ENCODE measurements at places on chromosomes 4 and X.

DNA sequence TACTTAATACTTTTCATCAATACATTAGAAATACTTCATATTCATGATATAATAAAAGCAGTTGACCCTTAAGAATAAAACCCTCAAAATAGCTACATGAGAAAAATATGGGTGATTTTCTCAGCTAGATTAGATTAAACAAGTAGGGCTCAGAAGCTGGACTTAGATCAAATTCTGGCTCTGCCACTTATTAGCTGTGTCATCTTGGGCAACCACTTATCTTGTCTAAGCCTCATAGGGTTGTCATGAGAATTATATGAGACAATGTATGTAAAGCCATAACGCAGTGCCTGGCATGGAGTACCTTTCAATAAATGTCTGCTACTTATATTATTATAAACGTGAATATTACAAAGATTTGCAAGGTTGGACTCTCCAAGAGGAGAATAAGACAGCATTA, 84.3 kb upstream of the PGRMC2 start:
- DNase-seq = no peak

- DNase-seq = no peak
These were observed 7.4 kb downstream of the ANTXR2 start for GRCh38 chr4:80065601-80066000.

DNA sequence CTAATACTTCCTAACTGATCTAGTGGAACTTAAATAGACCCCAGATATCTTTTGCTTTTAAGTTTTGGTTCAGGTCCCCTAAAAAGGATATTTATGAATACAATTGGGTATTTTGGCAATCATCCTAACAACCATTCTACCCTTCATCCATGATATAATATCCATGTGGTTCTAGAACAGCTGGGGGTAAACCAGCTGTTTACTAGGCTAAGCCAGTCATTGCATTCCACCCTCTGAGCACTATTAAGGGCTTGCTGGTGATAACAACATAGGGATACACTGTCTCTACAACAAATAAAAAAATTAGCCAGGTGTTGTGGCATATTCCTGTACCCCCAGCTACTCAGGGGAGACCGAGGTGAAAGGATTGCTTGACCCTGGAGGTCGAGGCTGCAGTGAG, 54.8 kb upstream of the MAPK10 start:
- no peak for DNase-seq

- no peak for DNase-seq
These were observed 35.3 kb downstream of the FAT1 start for GRCh38 chr4:186688150-186688943.

DNA sequence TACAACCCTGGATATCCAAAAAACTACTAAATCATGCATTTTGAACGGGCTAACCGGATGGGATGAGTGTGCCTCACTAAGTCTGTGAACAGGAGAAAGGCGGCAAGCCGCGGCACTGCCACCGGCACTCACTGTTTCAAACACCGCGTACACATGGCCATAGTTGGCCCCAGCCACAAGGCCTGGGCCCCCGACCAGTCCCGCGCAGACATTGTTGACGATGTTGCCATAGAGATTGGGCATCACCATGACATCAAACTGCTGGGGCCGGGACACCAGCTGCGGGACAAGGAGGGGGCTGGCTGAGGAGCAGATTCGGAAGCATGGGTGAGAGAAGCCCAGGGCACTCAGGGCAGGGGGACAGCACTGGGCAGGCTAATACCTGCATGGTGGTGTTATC, 5.8 kb downstream of the SRPK3 start:
- no peak for DNase-seq

GRCh38 chr4:6901669-6902317, 7.8 kb upstream of the TBC1D14 start:
- no peak for DNase-seq

DNA sequence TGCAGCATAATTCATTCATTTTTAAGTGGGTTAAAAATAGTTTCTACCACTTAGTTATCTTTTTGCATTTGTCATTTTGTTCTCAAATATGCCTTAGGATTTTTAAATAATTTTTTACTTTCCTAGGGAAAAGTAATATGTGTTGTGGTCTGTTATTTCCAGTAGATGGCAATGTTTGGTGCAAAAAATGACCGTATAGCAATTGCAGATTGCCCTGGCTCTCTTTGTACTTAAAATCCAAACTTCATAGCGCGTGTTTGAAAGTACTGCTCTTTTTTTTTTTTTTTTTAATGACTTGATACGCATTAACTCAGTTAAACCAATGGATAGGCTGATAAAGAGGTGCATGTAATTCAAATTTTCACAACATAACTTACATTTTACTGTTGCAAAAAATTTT, 74.4 kb upstream of the RBMX start:
- DNase-seq = no peak

GRCh38 chrX:568311-568710, 62.3 kb upstream of the SHOX start:
- no peak for DNase-seq

GRCh38 chrX:130264573-130264972, 4.1 kb downstream of the ZNF280C start:
- DNase-seq = no peak

DNA sequence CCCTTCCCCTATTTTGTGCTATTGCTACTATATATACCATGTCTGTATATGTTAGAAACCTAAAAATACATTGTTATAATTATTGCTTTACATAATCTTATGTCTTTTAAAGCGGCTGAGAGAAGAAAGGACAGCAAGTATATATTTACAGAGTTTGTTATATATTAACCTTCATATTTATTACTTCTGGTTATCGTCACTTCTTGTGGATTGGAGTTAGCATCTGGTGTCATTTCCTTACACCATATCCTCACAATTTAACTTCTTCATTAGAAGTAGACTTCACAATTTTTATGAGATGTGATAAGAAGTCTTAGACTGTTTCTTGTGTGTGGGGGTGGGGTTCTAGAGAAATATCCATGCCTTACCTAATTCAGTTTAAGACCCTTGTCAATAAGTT, 123.1 kb downstream of the ATXN3L start:
- DNase-seq = no peak

DNA sequence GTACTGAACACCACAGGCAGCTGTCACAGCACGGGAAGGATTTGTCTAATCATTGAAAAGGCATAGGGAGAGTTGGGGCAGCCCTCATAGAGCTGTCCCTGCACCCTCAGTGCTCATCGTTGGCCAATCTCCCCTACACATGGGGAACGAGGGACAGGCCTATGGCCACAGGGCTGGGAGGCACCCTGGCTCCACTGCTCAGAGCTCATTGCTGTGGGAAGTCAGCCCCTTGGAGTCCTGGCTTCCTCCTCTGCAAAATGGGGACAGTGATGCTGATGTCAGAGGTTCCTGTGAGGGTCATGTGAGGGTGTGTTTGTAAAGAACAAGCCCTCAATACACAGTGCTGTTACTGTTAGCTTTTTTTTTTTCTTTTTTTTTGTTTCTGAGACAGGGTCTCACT, 19.3 kb upstream of the HTRA3 start:
- DNase-seq = no peak

- DNase-seq = no peak
These were observed 775 bp downstream of the KCTD8 start for GRCh38 chr4:44447563-44448504.

GRCh38 chr4:138685316-138685715, 330.3 kb upstream of the NOCT start:
- no peak for DNase-seq

DNA sequence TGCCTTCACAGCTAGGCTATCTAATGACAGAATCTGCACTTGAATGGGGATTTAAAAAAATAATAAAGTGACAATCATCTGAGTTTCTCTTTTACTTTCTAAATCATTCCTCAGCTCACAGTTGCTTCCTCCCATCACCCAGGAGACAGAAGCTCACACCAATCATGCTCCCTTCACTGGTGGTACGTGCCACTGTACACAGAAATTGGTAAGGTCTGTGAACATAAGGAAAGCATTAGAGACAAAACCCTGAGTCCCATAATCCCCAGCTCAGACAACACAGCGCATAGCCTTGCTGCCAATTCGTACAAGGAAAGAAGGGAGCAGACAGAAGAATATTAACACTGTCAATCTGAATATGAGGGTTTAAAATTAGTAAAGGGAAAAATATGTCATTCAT, 133.1 kb downstream of the IDS start:
- DNase-seq = no peak

DNA sequence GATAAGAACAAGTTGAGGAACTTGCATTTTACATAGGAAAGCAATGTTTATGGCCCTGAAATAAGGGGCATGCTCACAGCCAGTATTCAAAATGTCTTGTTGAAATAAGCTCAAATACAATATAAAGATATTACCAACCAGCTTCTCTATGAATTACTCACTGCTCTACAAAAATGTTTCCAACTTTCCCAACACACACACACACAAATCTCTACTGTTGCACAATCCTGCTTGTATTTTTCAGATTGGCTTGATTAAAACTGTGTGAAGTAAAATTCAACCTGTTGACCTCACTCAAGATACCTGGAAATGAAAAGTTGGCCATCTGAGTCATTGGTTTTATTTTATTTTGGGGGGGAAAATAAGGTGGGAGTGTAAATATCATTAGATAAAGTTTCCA, 128.6 kb downstream of the CHIC2 start:
- DNase-seq = no peak

- no peak for DNase-seq
These were observed 2.5 kb upstream of the RXFP1 start for GRCh38 chr4:158519226-158519625.

DNA sequence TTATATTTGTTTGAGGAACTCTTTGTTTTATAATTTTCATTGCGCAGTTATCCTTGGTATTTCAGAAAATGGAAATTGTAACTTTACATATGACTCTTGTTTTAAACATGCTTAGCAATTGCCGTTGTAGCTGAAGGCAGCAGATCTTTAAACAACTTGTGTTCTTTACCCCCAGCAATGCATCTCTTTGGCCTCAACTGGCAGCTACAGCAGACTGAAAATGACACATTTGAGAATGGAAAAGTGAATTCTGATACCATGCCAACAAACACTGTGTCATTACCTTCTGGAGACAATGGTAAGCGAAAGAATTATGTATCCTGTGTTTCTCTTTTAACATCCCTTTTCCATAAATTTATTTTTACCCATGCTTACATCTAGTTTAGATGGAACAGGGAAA, 263.6 kb downstream of the DCTD start:
- no peak for DNase-seq

DNA sequence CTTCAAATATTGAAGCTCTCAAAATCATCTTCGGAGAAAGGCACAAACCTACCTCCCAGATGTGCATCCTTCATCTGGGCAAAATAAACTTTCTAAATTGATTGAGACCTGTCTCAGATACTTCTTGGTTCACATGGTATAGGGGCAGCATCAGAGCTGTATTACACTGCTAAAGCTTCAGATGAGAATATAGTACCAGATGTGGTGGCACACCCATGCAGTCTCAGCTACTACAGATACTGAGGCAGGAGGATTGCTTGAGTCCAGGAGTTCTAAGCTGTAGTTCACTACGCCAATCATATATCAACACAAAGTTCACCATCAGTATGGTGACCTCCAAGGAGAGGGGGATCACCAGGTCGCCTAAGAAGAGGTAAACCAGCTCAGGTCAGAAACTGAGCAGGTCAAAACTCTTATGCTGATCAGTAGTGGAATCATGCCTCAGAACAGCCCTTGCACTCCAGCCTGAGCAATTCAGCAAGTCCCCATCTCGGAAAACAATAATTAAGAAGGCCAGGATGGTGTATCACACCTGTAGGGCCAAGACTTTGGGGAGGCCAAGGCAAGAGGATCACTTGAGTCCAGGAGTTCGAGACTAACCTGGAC, 22.0 kb downstream of the ELF2 start:
- no peak for DNase-seq

GRCh38 chr4:147303174-147303872, 177.6 kb upstream of the EDNRA start:
- DNase-seq = no peak

DNA sequence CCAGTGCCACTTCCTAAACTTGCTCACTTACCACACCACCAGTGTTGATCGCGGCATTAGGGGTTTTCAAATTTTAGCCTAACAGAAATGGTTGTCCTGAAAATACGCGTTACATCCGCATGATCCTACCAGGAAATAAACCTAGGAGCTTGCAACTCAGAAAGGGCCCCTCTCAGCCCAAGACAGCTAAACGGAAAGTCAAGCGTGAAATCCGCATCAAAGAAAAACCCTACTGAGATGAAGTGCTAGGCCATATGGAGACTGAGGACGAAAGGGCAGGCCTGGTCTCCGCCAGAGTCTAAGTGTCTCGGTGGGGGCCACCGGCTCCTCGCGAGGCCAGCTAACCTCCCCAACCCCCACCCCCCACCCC, 626 bp downstream of the YTHDC1 start:
- DNase-seq = no peak

DNA sequence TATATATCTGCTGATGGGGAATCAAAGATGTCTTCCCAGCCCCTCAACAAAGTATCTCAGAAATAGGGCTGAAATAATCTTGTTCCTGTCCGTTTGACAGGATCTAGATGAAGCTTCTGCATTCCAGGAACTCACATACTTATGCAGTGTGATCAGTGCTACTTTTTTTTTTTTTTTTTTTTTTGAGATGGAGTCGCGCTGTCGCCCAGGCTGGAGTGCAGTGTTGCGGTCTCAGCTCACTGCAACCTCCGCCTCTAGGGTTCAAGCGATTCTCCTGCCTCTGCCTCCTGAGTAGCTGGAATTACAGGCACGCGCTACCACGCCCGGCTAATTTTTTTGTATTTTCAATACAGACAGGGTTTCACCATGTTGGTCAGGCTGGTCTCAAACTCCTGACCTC, 36.4 kb downstream of the DHX15 start:
- DNase-seq = no peak

DNA sequence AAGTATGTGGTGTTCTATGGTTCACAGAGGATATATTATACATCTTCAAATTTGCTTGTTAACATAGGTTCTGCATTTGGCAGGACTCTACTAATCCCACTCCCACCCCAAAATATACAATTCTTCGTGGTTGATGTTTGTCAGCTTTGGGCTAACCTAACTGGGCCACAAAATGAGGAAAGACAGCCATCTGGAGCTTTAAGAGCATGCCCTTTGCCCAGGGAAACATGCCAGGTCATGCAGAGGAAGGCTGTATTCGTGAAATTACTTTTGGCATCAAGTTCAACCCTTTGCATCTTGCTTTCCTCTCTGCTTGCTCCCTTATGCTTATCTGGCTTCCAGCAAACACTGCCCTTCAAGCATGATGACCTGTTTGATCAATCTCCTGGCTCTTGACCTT, 46.8 kb upstream of the F9 start:
- no peak for DNase-seq

GRCh38 chrX:19886883-19887531, 393 bp downstream of the SH3KBP1 start:
- no peak for DNase-seq

GRCh38 chrX:124229374-124229773, 103.1 kb upstream of the TEX13D start:
- DNase-seq = no peak

GRCh38 chr4:111806331-111806730, 338.9 kb upstream of the FAM241A start:
- no peak for DNase-seq

DNA sequence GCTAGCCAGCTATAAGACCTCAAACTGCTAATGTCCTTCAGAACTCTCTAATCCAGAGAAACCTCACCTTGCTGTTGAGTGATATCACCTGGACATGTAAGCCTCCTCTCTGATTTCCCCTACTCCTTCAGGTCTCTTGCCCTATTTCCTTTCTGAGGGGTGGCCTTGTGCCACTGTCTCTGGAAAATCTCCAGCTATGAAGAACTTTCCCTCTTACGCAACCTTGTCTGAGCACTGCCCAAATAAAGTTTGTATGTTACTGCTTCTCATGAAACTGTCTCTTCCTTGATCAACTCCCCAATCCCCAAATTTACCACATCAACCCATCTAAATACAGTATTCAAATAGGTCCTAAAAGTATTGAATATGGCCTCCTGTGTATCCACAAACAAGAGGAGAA, 53.5 kb upstream of the VEGFD start:
- DNase-seq = no peak

Measured in stimulated activated CD8-positive, alpha-beta memory T cell treated with anti-CD3 and anti-CD28 coated beads, Interleukin-7, amount 100 ng/mL, for 1 hour (primary cell).